Astrocyte of the spinal cord (primary cell): ENCODE measurements at places on chromosomes 1 and 21.

- no peak for DNase-seq
Observed at GRCh38 chr1:219791766-219792165, 136.6 kb downstream of the SLC30A10 start.

DNA sequence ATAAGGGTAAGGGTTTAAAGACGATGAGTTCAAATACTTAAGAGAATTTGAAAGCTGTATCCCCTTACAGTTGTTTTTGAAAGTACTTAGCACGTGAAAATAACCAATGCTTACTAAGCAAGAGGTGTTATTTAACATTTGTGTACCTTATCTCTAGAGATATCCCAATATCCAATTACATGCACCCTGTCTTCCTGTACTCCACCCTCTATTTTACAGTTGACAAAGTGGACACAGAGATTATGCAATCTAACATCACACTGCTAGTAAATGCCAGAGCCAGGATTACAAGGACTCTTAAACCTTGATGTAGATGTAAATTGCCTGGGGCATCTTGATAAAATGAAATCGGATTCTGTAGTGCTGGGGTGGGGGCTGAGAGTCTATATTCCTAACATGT is 72.0 kb downstream of the GDAP2 start:
- DNase-seq, result no peak

DNA sequence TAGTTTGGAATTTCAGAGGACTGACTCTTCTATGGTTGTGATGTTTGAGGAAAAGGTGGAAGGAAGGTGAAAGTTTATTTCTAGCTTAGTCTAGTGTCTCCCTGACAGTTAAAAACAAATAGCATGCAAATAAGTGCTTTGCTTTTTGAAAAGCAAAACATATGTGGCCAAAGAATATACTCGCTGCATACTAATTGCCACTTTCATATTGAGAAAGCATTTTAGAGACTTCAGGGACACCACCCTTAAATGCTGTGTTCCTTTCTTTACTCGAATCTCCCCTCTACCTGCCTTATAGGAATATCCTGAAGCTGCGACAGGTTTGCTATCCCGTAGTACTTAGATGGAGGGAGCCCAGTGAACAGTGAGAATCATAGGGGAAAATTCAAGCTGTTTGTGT is 23.2 kb downstream of the GLUL start:
- no peak for DNase-seq

DNA sequence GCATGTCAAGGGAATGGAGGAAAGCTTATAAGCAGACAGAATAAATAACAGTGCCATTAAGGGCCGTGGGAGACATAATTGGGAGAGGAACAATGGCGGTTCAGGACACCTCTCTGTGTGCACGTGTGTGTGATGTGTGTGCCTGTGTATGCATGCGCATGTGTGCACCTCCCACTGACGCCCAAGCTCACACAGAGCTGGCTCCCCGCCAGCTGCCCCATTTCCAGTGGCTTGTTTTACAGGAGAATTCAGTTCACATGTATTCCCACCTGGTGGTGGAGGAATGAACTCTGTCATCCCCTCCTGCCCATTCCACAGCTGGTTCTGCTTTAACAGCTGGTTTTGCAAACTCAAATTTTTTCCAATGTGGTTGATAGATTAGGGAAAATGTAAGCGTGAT is 262.2 kb downstream of the AJAP1 start:
- no peak for DNase-seq

GRCh38 chr1:26775666-26776065 is 12.1 kb upstream of the PIGV start:
- DNase-seq, result no peak

GRCh38 chr1:200174525-200175295 is 147.2 kb downstream of the NR5A2 start:
- DNase-seq, result no peak

GRCh38 chr1:209176866-209177430 is 406.6 kb upstream of the CAMK1G start:
- DNase-seq, result no peak

GRCh38 chr1:30271401-30272276 is 451.7 kb downstream of the MATN1 start:
- DNase-seq, result no peak

- no peak for DNase-seq
Observed at GRCh38 chr1:63238721-63239120, 83.6 kb upstream of the FOXD3 start.

DNA sequence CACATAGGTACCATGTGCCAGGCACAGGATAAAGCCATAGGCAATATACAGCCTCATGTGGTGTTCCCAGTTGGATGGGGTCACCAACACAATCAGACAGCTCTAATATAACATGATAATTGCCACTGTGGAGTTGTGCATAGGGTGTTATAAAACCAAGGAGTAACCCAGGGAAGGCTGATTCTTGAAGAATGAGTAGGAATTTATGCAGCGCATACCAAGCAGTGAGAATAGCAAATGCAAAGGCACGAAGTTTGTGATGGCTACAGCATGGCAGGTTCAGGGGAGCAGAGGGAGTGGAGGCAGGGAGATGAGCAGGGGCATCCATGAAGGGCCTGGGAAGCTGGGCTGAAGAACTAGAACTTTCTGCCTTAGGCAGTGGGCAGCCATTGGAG is 20.4 kb upstream of the SLC2A1 start:
- DNase-seq, result peak; percentile 41

GRCh38 chr1:34176830-34177603 is at the start of gene C1orf94:
C1orf94 (plus strand) TSS chr1:34176907; CDS start chr1:34177790, 883 bp downstream.
- DNase-seq, result no peak

DNA sequence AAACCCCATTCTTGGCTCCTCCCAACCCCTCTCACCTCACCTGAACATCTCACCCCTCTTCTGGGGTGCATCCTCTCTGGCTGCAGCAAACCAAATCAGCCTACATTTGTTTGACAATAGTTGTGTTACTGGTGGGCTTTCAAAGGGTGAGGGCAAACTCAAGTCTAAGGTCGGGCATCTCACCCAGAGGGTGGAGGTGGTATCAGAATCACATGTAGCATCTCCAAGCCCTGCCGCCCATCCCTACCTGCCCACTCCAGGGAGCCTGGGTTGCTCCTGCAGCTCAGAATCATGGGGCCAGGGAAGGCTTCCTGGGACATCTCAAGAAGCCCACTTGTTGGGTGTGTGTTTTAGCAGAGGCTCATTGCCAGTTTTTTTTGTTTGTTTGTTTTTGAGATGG is 35.8 kb downstream of the PGBD5 start:
- DNase-seq, result no peak

DNA sequence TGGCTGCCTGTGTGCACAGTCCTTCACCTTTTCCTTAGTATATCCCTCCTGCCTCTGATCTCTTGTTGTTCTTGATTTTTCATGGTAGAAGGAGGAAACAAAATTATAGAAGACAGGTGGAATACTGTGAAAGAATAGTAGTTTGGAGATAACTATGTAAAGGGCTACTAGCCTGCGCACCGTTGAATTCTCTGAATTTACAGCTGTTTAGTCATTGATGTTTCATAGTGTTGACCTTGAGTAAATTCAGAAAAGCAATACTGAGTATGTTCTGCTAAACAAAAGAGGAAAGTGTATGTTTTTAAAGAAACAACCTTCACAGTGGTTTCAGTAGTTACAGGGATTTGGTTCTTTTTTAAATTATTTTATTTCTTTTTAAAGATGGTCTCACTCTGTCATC is 18.1 kb downstream of the CAMTA1 start:
- no peak for DNase-seq

- no peak for DNase-seq
Observed at GRCh38 chr1:167701510-167701909, 20.3 kb upstream of the MPZL1 start.

GRCh38 chr1:175591083-175591743 is 152.2 kb downstream of the TNR start:
- DNase-seq, result no peak

- DNase-seq, result no peak
Observed at GRCh38 chr1:9690440-9691107, 39.0 kb downstream of the PIK3CD start.

- no peak for DNase-seq
Observed at GRCh38 chr1:69540052-69540451, 27.7 kb upstream of the LRRC7 start.
